ENCODE measurements at places on chromosomes 1 and 21. TPM values are rescaled to one million over a fixed set of nuclear protein-coding genes. Genes with fewer than 3 reads are reported as not detected.

DNA sequence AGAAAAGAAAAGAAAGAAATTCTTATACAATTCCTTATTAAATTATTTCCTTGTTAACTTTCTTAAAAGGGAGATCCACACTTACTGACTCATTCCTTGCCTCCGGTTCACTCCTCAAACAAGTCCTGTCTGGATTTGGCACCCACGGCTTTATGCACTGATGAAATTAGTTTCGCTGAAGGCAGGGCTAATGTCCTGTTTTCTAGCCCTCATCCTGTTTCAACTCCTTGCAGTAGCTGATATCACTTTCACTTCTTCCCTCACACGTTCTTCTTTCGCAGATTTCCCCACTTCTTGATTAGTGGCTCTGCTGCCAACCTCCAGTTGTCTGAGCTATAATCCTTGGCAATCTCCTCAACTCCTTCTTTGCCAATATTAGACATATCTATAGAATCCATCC lies 215.2 kb downstream of the URB2 start:
- no peak for DNase-seq

The PAFAH2 gene
- 18.5 TPM for total RNA-seq

The GPR25 gene
- 0.10 TPM for total RNA-seq

The CRYAA gene
- not detected for total RNA-seq

All from renal cortical epithelial cell (primary cell).